Posterior cingulate gyrus (tissue), 11 donors: ENCODE measurements at places on chromosomes 1 and 21.
A peak's percentile ranks its signal among the peaks of the same experiment; 100 is the strongest.

- DNase-seq: no peak
These were observed 10.5 kb upstream of the LAX1 start for GRCh38 chr1:203754455-203754864.

- no peak for DNase-seq
These were observed 73.4 kb downstream of the CEP350 start for GRCh38 chr1:180027949-180028445.

GRCh38 chr1:155110381-155110780, 17.3 kb upstream of the EFNA1 start:
- no peak for DNase-seq

- peak; percentile 78 for DNase-seq
These were observed 27.0 kb upstream of the LYPD8 start for GRCh38 chr1:248782416-248783141.

GRCh38 chr1:32742199-32742947, 39.8 kb upstream of the SYNC start:
- peak; percentile 76 for DNase-seq

DNA sequence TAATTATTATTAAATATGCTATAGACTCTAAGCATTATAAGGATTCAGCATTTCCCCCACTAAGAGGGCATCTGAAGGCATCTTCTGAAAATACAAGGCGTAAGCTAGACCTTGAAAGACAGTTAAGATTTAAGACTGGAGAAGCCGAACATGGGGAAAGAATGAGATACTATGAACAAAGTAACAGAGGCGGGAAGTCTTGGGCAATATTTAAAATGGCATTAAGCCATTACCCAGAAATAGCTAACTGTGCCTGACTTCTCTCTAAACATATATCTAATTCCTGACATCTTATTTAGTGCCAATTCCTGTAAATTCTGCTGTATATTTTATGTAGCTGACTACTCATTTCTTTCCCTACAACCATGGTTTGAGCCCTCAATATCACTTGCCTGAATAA, 20.9 kb downstream of the DPH5 start:
- no peak for DNase-seq

DNA sequence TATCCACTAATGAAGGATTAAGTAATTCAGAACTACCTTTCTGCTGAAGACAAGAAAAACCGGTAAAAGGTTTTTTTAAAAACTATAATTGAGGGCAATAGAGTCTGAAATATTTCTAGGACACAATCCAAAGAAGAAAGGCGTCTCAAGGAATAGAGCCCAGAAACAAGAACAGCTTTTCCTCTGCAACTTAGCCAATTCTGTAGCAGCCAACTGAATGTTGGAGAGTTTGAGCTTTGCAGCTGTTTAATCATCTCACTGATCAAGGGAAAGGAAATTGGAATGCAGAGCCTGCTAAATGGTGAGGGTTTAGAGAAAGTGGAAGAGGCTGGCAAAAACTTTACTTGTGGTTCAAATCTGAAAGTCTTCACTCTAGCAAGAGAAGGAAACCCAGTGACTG, 818.9 kb downstream of the KCNT2 start:
- no peak for DNase-seq

DNA sequence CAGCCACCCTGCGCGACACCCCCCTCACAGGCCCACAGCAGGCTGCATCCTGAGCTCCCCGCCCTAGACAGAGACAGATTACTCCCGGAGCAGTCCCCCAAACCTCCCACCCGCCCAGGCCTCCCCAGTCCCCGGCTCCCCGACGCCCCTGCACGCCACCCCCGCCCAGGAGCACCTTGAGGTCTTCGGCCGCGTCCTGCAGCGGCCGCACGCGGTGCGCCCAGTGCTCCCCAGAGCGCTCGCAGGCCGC, 731 bp downstream of the TRIM11 start:
- no peak for DNase-seq

DNA sequence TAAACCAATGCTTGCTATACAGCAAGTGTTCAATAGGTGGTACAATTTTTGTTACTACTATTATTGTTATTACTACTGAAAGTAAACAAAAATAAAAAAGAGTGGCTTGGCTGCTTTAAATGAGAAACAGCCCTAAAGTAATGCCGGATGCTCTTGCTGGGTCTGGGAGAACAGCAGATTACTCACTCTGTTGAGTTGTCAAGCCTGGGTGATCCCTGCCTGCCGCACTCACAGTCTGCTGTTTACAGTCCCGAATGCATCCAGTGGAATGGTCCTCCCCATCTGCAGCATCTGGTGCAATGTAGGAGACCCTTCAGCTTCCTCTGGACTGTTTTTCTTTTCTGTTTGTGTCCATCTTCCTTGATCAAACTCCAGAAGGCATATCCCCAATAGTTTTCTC, 102.7 kb upstream of the IVNS1ABP start:
- DNase-seq: no peak

GRCh38 chr1:70672442-70672888, 261.4 kb downstream of the CTH start:
- DNase-seq: no peak

DNA sequence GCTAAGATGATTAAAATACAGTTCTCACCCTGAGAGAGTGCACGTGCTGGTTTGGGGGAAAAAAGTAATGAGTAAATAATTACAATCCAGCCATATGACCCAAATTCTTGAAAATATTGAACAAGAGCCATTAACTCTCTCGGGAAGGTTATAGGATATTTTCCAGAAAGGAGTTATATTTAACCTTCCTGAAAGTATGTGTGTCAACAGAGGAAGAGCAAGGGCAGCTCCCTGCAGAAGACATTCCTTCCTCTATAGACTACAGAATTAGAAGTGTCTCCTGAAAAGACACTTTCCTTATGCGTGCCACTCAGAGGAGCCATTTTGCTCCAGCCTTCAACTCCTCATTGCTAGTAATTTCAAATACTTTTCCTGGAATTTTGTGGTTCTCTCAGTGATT, 648.7 kb downstream of the USP25 start:
- DNase-seq: no peak

GRCh38 chr1:27292106-27292505, 29.9 kb upstream of the TMEM222 start:
- DNase-seq: no peak

- peak; percentile 91 for DNase-seq
These were observed at the start of gene VWA1 for GRCh38 chr1:1435106-1435903. Gene VWA1, plus strand, starts transcription at chr1:1435690. Its CDS starts 59 bp downstream, at chr1:1435749.

- DNase-seq: no peak
These were observed 16.5 kb upstream of the PRDM16 start for GRCh38 chr1:3052501-3052900.

DNA sequence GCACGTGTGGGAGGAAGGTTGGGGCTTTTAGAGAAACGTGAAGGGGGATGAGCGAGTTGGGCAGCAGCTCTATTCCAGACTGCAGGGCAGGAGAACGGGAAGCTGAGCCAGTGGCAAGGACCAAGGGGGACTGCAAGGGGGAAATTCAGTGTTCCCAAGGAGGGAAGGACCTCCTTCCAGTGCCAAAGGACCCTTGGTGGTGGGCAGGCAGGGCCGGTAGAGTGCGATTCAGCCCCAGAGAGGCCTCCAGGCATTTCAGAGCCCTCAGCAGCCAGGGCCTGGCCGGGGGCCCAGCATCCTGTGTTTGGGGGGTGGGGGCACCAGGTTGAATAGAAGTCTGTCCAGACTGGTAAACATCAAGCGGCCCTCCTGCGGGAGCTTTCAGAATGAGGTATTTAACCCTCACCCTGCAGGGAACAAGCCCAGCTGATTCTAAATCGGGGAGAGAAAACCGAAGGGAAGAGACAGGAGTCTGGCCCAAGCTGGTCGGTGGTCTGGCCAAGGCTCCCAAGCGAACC, 2.3 kb downstream of the COL9A2 start:
- DNase-seq: peak; percentile 46

DNA sequence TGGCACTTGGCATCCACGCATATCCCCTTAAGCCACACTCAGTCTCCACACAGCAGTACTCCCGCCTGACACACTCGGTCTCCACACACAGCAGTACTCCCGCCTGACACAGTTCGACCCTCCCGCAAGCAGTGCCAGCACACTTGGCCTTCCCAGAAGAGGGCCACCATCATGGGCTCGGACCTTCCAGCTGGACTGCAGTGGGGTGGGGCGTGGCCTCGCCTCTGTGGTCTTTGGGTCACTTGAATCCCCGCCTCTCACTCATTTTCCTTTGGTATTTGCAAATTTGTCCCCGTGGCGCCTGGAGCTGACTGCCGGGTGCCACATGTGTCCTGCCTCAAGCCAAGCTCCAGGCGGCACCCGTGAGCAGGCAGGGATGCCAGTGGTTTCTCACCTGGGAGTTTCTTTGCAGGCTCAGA, 63.7 kb downstream of the FAAP20 start:
- DNase-seq: no peak

DNA sequence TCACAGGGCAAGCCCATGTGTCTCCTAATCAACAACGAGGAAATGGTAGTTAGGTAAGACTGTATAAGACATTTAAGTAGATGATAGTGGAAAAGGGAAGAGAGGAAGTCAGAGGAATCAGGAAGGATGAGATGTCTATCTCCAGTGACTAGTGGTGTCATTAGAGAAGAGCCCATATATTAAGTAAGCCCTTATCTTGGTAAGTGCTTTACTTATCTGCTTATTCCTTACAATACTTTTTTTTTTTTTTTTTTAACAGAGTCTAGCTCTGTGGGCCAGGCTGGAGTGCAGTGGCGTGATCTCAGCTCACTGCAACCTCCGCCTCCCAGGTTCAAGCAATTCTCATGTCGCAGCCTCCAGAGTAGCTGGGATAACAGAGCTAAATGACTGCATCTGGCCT, 29.5 kb downstream of the RNF11 start:
- DNase-seq: no peak

GRCh38 chr1:205447457-205448341, 8.1 kb downstream of the BLACAT1 start:
- DNase-seq: no peak
